Omental fat pad (tissue), 4 donors: ENCODE measurements at places on chromosomes 5 and 9. TPM values are rescaled to one million over a fixed set of nuclear protein-coding genes. Genes with fewer than 3 reads are reported as not detected.

The INSL4 gene
- total RNA-seq, result not detected

The RAB3C gene
- total RNA-seq, result 0.28 TPM

The PCA3 gene
- not detected for total RNA-seq

DNA sequence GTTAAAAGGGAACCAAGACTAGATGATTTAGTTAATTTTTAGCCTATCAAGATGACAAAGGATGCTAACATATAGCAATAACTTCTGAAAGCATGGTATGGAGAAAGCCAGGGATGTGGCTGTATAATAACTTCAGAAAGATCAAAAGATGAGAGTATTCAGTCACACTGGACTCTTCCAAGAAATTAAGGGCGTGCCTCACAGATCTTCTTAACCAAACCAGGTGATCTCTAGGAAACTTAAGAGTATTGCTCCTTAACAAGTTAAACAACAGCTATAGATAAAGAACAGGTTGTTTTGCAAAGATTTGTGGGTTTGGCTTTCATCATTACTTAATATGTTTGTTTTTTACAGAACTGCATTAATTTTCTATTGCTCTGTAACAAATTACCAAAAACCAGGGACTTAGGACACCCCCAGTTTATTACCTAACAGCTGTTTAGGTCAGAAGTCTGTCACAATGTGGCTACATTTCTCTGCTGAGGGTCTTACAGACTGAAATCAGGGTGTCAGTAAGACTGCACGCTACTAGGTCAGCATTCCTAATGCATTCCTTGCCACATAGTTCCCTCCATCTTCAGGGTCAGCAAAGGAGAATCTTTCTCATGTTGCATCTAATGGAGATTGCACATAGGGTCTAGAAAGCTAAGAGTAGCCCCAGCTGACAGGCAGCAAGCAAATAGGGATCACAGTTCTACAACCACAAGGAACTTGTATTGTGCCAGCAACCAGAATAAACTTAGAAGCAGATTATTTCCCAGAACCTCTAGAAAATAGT is 113.8 kb downstream of the WDR70 start:
- DNase-seq, result no peak

GRCh38 chr5:35518104-35518503 is 99.6 kb upstream of the SPEF2 start:
- DNase-seq, result no peak

DNA sequence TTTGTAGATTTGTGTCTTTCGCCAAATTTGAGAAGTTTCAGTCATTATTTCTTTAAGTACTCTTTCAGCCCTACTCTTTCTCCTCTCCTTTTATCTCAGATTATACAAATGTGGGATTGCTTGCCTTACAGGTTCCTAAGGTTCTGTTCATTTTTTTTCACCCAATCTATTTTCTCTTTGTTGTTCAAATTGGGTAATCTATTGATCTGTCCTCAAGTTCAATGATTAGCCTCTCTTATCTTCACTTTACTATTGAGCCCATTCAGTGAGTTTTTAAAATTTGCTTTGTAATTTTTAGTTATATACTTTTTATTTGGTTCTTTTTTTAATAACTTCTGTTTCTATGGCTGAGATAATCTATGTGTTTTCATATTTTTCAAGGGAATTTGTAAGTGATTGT is 282.1 kb downstream of the FER start:
- no peak for DNase-seq

- DNase-seq, result no peak
These were observed 103.3 kb downstream of the SVEP1 start for GRCh38 chr9:110476251-110476650.

GRCh38 chr5:171644536-171644935 is 141.1 kb upstream of the SMIM23 start:
- no peak for DNase-seq

GRCh38 chr9:98807070-98807813 is at the start of gene GALNT12:
TSS of gene GALNT12 (plus strand) at chr9:98807670. CDS start at chr9:98807699, 29 bp downstream.
- no peak for DNase-seq

DNA sequence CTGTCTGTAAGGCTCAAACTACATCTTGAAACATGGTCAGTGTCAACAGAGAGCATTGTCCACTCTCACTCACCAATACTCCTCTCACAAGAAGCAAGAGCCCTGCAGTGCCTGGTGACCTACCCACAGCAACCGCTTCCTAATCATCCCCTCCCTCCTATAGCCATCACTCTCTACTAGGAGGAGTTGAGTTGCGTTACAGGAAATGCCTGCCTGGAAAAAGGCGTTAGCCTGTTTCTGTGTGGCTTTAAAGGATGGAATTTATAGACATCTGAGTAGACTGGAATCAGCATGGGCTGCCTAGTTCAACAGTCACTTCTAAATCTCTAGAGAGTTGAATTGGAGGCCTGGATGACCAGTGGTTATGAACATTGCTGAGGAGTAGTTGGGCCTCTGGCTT is 108.3 kb upstream of the FER start:
- no peak for DNase-seq

DNA sequence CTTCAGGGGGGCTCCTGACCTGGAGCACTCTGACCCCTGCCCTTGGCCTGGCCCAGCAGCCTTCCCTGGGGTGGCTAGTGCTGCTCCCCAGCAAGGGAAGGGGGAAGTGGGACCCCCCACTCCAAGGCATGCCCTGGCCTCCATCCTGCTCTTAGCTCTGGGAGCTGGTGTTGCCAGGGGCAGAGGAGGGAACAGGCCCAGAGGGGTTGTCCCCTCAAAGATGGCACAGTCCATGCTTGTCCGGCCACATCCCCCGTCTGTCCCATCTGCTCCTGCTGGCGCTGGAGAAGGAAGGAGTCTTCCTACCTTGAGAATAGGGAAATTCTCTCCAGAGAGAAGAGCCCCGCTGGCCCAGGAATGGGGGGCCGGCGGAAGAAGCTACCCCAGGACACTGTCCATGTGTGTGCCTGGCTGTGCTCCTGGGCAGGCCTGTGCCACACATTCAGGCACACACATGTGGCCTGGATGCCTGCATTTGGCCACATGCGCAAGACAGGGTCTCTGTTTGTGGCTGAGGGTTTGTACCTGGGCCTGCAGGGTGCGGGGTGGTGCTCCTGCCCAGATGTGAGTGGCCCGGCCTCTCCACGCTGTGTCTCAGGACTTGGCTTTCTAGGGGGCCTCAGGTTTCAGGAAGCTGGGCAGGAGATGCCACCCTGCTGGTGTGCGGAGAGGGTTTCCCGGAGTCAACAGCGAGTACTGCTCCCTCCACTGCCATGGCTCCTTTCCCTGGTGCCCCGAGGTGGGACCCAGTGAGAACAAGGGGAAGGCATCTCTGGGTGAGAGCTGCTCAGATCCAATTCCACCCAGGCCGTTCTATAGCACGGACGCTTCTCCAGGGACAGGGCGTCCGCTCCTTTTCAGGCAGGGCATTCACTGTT is 247.1 kb downstream of the PBX3 start:
- DNase-seq, result no peak

GRCh38 chr9:86402591-86402990 is 48.4 kb upstream of the TUT7 start:
- no peak for DNase-seq

DNA sequence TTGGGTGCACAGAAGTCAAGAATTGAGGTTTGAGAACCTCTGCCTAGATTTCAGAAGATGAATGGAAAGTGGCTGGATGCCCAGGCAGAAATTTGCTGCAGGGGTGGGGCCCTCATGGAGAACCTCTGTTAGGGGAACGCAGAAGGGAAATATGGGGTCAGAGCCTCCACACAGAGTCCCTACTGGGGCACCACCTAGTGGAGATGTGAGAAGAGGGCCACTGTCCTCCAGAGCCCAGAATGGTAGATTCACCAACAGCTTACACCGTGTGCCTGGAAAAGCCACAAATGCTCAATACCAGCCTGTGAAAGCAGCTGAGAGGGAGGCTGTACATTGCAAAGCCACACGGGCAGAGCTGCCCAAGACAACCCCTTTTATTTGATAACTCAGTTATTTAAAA is 383.5 kb downstream of the TLE4 start:
- DNase-seq, result no peak

GRCh38 chr9:132243156-132244074 is 81.6 kb downstream of the NTNG2 start:
- DNase-seq, result no peak

GRCh38 chr9:18429070-18429469 is 44.9 kb upstream of the ADAMTSL1 start:
- no peak for DNase-seq

DNA sequence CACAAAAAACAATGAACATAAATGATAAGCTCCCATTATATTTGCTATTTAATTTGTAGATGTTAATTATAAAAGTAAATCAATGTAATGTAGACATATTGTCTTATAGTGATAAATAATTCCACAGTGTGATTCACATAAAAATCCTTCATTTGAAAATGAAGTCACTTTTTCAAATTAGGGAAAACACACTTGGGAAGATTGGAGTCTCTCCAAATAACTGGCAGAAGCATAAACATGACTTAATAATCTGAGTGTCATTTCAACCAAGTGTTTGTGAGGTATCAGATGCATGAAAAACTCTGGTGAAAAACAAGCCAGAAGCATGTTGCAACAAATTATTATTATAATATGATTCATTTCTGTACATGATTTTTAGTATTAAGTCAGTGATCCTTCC is 102.2 kb downstream of the CETN3 start:
- DNase-seq, result no peak

DNA sequence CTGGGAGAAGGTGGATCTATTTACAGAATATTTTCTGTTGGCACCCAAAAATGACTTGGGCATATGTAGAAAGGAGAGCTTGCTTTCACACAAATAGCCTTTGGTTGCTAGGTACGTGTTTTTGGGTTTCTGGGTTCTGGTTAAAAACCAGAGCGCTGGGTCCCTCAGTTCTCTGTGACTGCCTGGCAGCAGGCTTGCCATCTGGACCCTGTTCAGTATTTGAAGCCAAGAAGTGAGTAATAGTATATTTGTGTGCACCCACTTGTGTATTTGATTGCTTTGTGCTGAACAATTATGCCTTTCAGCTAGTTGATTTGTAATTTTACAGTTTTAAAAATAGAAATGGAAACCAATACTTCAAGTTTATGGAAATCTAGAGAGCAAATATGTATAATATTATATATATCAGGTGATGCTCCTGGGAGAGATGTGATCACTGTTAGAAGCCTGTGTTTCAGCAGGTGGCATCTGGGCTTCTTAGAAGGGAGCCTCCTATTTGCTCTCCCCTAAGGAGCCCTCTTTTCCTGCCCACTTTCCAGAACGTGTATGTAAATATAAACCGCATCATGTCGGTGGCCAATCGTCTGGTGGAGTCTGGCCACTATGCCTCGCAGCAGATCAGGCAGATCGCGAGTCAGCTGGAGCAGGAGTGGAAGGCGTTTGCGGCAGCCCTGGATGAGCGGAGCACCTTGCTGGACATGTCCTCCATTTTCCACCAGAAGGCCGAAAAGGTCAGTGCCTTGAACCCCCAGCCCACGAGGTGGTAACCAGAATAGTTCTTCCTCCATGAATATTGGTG is 153.6 kb downstream of the TRIO start:
- DNase-seq, result no peak

GRCh38 chr5:80246995-80247729 is 8.7 kb downstream of the SERINC5 start:
- DNase-seq, result peak; percentile 36

GRCh38 chr5:177496727-177497291 is 595 bp downstream of the PDLIM7 start:
- DNase-seq, result no peak

GRCh38 chr9:131272212-131272611 is 4.1 kb downstream of the FAM78A start:
- DNase-seq, result no peak

GRCh38 chr9:86534572-86535258 is 180.5 kb upstream of the TUT7 start:
- DNase-seq, result no peak
